ENCODE measurements at places on chromosomes 7 and 10.

- DNase-seq, result no peak
Observed at GRCh38 chr7:29604702-29605101, 41.1 kb downstream of the PRR15 start.

GRCh38 chr10:62341419-62341818 is 32.8 kb upstream of the ZNF365 start:
- no peak for DNase-seq

DNA sequence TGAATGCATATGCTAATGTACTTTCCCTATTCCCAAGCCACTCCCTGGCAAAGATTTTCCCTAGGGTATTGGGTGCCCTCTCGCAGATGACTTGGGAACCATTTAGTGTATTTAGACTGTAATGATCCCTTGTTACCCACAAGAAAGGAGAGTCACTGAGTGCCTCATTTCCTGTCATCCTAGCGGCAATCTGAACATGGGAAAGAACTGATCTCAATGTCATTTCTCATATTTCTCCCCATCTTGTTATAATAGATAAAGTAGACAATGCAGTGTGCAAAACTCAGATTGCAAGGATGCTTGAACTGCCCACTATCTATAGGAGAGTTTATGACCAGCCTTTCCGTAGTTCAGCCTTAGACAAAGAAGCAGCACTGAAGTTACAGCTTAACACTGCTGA is 123.3 kb downstream of the MICU1 start:
- no peak for DNase-seq

GRCh38 chr7:20223356-20223755 is 6.2 kb upstream of the MACC1 start:
- no peak for DNase-seq

- no peak for DNase-seq
Observed at GRCh38 chr10:22379059-22379458, 33.8 kb downstream of the SPAG6 start.

- no peak for DNase-seq
Observed at GRCh38 chr7:7922684-7923385, 45.8 kb upstream of the GLCCI1 start.

DNA sequence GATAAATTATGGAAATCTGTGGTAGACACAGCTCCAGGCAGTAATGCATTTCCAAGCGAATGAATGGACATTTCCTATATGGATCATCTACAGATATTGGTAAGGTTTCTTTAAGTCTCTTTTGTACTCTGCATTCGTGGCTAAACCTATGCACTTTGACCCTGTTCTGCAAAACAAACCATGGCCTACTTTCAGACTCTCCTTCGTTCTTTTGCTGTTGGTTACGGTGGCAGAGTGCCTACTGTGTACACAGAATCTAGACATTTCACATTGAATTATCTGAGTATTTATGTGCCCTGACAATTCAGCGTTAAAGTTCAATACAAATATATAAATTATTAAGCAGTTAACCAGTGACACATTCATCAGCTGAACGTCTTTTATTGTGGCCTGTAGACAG is 93.3 kb downstream of the MGMT start:
- no peak for DNase-seq

DNA sequence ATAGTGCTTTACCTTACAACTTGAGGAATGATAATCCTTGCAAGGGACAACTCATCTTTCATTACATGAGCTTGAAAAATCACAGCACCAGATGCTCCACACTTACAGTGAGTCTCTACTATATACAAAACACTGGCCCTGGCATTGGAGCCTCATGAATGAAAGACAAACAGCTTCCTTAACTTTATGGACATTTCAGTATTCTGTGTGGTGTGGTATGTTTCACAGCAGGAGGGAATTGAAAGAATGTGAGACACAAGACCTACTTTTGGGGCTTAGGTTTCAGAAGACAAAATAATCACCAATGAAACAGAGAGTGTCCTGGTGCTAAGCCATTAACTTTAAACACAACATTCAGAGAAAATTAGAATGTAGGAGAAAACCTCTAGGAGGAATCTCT is 1249.6 kb downstream of the XPNPEP1 start:
- DNase-seq, result no peak

GRCh38 chr10:85611093-85611740 is 755.4 kb downstream of the GRID1 start:
- no peak for DNase-seq

DNA sequence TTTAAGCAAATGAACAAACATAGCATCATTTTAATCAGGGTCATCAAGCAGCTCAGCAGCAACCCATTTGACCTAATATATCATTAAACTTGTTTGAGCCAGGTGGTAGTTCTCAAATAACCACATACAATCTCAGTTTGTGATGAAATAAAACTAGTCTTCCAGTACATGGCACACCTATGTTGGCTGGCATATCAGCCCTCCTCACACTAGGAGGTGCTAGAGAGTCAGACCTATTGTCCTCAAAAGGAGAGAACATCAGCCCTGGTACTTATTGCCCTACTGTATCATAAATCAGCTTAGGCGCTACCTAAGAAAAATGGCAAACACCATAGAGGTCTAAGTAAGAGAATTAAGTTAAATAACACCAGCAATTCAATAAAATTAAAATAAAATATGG is 81.7 kb downstream of the CABCOCO1 start:
- DNase-seq, result no peak

DNA sequence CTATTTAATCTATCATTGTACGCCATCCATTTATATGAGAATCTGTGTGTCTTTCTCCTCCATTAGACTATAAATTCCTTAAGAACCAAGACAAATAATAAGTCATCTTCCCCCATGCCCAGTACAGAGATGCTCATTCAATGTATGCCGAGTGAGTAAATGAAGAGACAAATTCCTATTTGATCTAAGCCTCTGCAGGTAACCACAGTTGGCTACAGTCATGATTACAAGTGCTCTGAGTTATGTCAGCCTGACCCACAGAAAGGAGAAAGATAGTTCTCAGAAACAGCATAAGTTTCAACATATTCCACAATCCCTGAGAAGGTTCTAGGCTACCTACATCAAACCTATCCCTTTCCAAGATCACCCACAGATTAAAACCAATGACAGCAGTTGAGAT is 46.1 kb downstream of the MPP7 start:
- DNase-seq, result no peak

- no peak for DNase-seq
Observed at GRCh38 chr7:21346297-21346696, 81.6 kb upstream of the SP4 start.

- no peak for DNase-seq
Observed at GRCh38 chr7:90789736-90790306, 193.7 kb downstream of the CDK14 start.

- DNase-seq, result no peak
Observed at GRCh38 chr10:52762088-52762487, 10.5 kb downstream of the MBL2 start.

DNA sequence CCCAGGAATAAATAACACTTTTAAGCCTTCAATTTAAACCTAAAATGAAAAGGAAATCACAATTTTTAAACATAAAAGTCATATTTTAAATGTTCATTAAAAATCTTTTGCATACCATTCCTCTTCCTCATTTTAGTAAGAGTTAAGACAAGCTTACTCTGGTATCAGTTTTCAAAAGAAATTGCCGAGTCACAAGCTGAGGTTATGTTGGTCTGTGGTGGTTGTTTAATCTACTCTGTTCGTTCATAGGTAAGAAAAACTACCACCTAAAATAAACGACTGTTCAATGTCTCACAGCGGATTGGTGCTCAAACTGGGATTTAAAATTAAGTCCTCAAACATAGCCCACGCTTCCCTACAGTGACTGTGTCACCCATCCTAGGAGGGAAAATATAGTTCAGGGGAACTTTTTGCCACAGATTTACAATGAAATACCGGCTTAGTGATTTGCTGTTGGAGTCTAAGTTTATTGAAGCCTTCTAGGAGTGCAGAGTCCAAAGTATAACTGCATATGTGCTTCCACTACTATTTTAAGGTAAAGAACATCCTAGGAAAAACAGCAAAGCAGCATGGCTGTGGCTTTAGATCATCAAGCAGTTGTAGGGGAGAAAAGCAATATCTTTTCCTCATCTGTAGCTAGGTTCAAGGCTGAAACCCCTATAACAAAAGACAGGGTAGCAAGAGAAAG is 61.1 kb downstream of the GNAT3 start:
- DNase-seq, result no peak

DNA sequence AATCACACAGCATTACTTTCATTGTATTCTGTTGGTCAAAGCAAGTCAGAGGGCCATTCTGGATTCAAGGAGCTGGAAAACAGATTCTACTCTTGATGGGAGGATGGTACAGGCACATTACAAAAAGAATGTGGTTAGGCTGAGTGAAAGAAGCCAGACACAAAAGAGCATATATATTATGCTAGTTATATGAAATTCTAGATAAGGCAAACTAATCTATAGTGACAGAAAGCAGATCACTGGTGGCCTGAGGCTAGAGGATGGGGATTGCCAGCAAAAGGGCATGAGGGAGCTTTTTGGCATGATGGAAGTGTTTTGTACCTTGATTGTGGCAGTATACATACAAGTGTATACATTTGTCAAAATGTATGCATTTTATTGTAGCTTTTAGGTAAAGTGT is 96.8 kb downstream of the SPAG6 start:
- DNase-seq, result no peak

DNA sequence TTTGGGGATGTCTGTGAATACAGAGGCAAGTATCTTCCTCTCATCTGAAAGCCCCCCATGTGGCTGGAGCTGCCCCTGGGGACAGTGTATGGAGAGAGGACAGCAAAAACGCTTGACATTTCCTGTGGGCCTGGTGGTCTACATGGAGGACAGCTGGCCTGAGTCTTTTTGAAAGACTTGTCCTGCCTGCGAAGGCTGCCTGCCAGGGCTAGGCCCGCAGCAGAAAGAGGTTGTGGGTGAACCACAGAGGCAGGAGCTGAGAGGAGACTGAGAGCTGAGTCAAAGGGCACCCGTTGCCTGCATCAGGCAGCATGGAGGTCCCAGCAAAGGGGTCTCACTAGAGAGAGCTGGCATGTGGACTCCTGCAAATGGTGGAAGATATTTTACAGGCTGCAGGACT is 66.4 kb downstream of the KAT6B start:
- no peak for DNase-seq

DNA sequence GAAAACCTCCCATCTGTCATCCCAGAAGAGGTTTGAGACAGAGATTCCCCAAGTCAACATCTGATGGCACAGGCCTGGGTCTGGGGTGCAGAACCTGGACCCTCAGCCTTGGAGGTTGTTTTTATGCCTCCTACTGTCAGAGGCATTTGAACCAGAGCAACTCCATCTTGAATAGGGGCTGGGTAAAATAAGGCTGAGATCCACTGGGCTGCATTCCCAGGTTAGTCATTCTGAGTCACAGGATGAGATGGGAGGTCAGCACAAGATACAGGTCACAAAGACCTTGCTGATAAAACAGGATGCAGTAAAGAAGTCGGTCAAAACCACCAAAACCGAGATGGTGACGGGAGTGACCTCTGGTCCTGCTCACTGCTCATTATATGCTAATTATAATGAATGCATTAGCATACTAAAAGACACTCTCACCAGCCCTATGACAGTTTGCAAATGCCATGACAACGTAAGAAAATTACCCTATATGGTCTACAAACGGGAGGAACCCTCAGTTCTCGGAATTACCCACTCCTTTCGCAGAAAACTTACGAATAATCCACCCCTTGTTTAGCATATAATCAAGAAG is 92.0 kb downstream of the ITGA8 start:
- no peak for DNase-seq

DNA sequence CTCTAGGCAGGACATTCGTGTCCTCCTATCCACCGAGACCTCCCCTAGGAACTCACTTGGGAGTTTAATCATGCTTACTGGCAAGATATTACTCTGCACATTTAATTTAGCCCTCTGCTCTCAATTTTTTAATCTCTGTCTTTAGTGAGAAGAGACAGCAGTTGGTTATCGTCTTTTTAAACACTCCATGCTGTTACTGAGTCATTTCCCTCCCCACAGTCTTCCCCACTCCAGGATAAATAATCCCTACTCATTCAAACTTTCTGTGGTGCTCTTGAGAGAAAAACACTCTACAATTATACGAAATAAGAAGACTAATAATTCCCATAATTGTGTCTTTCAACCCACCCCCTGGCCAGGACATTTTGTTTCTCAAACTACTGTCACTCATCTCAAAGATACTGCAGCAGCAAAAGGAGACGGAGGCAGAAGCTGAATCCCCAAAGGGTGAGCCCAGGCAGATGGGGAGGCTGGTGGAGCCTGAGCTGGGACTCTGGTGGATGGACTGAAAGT is 84.2 kb downstream of the ANK3 start:
- DNase-seq, result no peak

DNA sequence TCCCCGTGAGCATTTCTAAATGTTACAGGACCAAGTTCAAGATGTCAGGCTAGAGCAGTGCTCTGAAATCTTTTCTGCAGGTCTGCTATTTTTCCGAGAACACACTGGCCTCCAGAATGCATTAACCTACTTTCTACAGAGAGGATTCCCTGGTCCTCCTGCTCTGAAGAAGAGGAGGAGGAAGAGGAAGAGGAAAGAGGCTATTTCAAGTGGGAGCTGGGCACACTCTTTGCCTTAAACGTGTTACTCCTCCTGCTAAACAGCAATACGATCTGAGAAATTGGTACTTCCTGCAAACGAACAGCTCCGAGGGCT is 157.4 kb downstream of the FRMD4A start:
- DNase-seq, result no peak

DNA sequence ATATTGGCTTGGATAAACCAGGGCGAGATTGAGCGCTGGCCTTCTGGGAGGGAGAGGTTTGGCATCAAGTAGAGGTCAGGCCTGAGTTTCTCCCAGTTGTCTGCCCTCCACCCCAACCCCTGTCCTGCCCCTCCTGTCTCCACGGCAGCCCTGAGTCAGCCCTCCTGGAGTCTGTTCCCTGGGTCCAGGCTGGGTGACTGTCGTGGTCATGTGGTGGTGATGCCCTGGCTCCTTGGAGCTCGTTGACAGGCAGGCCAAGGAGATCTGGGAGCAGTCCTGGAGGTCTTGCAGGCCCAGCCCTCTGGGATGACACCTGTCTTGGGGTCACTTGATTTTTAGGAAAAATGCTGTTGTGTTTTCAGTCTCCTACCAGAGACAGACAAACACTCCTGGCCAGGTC is 53.6 kb upstream of the PODXL start:
- DNase-seq, result no peak

- peak; percentile 62 for DNase-seq
Observed at GRCh38 chr10:121900443-121901174, 27.2 kb downstream of the ATE1 start.

DNA sequence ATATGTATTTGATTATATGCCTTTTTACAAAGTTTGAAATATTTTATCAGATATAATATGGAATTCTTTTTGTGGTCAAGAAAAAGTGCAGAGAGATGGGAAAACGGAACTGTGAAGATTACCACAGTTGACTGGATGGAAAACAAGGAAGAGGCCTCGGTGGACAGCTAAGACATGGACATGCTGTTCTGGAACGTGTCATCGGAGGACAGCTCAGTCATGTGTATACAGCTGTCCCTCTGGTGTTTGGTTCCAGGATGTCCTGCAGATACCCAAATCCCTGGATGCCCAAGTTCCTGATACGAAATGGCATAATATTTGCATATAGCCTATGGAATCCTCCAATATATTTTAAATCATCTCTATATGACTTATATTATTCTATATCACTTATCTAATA is 49.4 kb downstream of the TRIL start:
- no peak for DNase-seq

GRCh38 chr10:32384171-32384570 is 37.2 kb upstream of the EPC1 start:
- DNase-seq, result no peak
